Natural killer cell (primary cell): ENCODE measurements at places on chromosomes 6 and 20. TPM values are rescaled to one million over a fixed set of nuclear protein-coding genes. Genes with fewer than 3 reads are reported as not detected.

FAXC gene
- not detected for total RNA-seq

BFSP1 gene
- 2.7 TPM for total RNA-seq

DEFB128 gene
- not detected for total RNA-seq

RGS19 gene
- 68.2 TPM for total RNA-seq

HUS1B gene
- total RNA-seq: 2.8 TPM

GUCA1A gene
- not detected for total RNA-seq

CAGE1 gene
- total RNA-seq: 0.70 TPM

JPH2 gene
- total RNA-seq: not detected

NKX2-4 gene
- total RNA-seq: not detected

PGC gene
- not detected for total RNA-seq

CUTA gene
- 186 TPM for total RNA-seq

CST2 gene
- total RNA-seq: not detected

APOBEC2 gene
- not detected for total RNA-seq

RHAG gene
- not detected for total RNA-seq

DEFB132 gene
- total RNA-seq: not detected

ASCC3 gene
- 42.3 TPM for total RNA-seq

ZNFX1 gene
- 58.5 TPM for total RNA-seq

CALHM4 gene
- total RNA-seq: not detected

GHRH gene
- total RNA-seq: not detected

EYS gene
- not detected for total RNA-seq

ULBP1 gene
- 0.18 TPM for total RNA-seq

TRIM40 gene
- total RNA-seq: 0.26 TPM

SCAND1 gene
- total RNA-seq: 51.4 TPM

RIMS4 gene
- not detected for total RNA-seq

RPP40 gene
- total RNA-seq: 1.3 TPM

ARFGEF3 gene
- 0.09 TPM for total RNA-seq

ID4 gene
- not detected for total RNA-seq

GLYATL3 gene
- total RNA-seq: not detected

OPRM1 gene
- total RNA-seq: not detected

TFAP2A gene
- total RNA-seq: not detected

MYLK4 gene
- total RNA-seq: 0.88 TPM

KCNG1 gene
- total RNA-seq: not detected

SLC22A7 gene
- not detected for total RNA-seq

C6orf58 gene
- not detected for total RNA-seq

OR2H1 gene
- not detected for total RNA-seq

CD40 gene
- total RNA-seq: 7.1 TPM

CALHM6 gene
- total RNA-seq: 12.3 TPM

BPIFA1 gene
- not detected for total RNA-seq

KIF13A gene
- 26.4 TPM for total RNA-seq

PNLDC1 gene
- total RNA-seq: 0.19 TPM

PSORS1C2 gene
- not detected for total RNA-seq

CCN5 gene
- total RNA-seq: not detected

TSPO2 gene
- not detected for total RNA-seq

PI16 gene
- total RNA-seq: 1.8 TPM

TP53TG5 gene
- total RNA-seq: not detected

ZBP1 gene
- 99.7 TPM for total RNA-seq

GRM1 gene
- total RNA-seq: not detected

PDYN gene
- total RNA-seq: not detected

RAB5IF gene
- total RNA-seq: 265 TPM

TFAP2B gene
- not detected for total RNA-seq

SIM1 gene
- total RNA-seq: not detected

CST11 gene
- total RNA-seq: not detected
